ENCODE measurements at places on chromosomes 13 and 19.

DNA sequence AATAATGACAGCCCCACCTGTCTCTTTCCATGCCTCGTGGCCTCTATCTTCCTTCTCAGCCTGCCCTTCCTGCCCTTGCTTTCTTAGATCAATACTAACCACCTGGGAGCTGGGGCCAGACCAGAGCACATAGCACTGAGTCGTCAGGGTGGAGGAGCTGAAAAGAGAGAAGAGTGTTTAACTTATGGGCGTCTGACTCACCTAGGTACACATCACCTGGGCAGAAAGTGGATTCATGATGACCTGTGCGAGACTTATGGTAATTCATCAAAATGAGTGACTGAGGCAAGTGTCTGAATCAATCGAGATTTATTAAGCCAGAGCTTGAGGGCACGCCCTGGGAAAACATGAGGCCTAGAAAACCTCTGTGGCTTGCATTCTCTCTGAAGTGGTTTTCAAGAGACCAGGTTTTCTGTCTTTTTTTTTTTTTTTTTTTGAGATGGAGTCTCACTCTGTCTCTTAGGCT is 19.2 kb downstream of the CEACAM6 start:
- no peak for DNase-seq

GRCh38 chr13:27665333-27665732 is 43.6 kb downstream of the POLR1D start:
- no peak for DNase-seq

DNA sequence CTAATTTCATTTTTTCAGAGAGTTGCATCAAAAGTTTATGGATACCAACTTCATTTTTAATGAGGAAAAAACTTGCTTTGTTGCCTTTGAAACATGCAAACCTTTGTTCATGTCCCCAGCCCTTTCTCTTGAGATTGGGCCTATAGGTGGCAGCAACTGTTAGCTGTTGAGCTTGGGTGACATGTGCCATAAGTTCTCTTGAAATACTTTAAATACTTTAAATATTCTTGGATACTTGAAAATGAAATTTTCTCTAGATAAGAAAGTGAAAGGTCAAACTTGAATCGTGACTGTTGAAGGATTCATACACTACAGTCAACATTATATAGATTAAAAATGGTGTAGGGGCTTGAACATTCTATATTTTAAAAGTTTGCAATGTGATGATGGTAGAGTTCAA is 294.9 kb downstream of the NDFIP2 start:
- DNase-seq = no peak

- DNase-seq = no peak
These were observed 5.9 kb upstream of the ARGLU1 start for GRCh38 chr13:106573868-106574267.

DNA sequence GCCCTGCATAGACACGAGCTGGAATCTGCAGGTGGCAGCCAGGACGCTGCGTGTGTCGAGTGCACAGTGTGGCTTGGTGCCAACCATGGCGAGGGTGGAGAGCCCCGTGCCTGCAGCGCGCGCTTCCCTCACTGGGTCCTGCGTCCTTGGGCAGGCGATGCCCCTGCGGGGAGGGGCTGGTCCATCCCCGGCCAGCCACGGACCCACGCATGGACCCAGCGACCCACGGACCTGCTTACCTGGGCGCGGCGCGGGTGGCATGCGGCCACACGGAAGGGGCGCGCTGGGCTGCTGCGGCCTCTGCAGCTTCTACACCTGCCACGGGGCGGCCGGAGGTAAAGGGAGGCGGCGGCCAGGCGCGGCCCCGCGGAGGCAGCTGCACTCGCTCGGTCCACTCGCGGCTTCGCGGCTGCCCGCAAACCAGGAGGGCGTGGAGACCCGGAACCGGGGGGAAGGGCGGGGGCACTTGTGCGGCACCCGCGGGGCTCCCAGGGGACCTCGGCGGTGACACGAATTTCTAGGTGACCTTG is 569 bp upstream of the MCF2L start:
- peak; percentile 13 for DNase-seq

DNA sequence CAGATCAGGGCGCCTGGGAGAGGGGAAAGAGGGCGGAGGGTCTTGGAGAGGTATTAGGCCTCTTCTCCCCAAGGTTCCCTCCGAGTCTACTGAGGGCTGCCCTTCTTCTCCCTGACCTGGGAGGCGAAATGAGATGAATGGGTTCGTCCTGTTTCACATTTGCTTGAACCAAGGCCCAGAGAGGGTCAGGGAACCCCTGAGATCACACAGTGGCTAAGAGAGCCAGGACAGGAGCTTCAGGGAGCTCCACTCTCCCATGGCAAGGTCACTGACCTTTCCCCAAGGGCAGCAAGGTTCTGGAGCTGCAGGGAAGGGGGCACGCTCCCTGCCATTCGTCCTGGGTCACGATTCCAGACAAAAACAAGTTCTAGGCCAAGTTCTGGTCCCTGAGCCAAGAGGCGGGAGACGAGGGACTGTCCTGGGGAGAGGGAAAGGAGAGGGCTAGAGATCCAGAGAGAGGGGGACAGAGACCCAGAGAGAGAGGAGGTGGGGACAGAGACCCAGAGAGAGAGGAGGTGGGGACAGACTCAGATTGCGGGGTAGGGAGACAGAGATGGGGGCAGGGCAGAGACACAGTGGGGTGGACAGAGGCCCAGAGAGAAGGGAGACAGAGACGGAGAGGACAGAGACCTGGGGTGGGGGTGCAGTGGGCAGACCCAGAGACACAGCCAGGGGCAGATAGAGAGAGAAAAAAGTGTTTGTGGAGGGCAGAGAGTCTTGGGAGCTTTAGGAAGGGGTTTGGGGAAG is 541 bp downstream of the ASPDH start:
- no peak for DNase-seq

- no peak for DNase-seq
These were observed 33.1 kb downstream of the CAPN12 start for GRCh38 chr19:38710928-38711725.

DNA sequence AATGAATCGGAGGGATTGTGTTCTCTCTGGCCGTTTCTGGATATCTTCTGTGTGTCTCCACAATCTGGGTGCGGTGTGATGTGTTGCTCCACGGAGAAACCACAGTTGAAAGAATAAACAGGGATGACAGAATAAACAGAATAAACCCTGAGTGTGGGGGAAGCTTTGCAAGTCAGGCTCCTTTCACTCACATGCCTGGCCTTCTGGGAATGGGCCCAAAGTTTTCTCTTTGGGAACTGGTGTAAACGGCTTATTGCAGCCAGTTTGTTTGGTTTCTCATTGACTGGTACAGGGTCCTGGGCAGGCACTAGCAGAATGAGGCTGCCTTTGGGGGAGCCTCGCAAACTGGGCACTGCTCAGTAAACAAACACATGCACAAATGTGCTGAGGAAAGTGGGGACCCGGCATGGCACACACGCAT is 324.7 kb downstream of the DLEU7 start:
- no peak for DNase-seq

DNA sequence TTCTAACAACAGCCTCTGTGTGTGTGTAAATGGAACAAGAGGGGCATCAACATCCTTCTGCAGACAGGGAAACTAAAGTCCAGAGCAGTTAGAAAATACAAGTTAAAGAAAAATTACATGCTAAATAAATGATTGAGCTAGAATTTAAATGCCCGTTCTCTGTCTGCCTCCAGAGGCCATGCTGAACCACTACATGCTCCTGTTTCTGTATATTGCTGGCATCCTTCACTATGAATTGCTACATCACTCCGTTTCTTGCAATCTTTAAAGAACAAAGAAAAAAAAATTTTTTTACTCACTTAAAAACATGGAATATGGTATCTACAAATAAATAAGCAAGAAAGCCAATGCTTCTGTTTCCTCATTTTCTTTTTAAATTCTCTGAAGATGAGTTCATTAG is 47.9 kb downstream of the DCT start:
- DNase-seq = no peak

- DNase-seq = no peak
These were observed 6.8 kb upstream of the GTF2F2 start for GRCh38 chr13:45113233-45114224.

- no peak for DNase-seq
These were observed 140.6 kb downstream of the IRS2 start for GRCh38 chr13:109645831-109646230.

DNA sequence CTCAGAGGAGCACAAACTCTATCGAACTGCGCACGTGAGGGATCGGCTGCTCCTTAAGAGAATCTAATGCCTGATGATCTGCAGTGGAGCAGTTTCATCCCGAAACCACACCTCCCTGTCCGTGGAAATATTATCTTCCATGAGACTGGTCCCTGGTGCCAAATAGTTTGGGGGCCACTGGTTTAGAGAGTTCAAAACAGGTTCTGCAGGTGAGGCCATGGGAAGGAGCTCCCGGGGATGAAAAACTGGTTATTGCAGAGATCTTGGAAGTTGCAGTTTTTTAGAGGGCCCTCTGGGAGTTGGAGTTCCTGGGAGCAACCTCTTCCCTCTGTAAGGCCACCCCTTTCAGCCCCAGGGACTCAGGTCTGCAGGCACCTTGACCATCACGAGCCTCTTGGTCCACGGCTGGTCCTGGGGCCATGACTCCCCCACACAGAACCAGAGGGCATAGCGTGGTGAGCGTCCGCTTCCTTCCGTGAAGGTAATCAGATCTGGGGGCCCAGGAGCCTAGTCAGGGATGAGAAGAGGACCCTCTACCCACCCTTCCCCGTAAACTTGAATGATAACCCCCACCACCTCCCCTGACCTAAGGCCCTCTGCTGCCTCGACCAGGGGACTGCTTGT is 5.2 kb downstream of the IRF3 start:
- no peak for DNase-seq

GRCh38 chr19:35913589-35913988 is 5.5 kb upstream of the TYROBP start:
- DNase-seq = no peak

DNA sequence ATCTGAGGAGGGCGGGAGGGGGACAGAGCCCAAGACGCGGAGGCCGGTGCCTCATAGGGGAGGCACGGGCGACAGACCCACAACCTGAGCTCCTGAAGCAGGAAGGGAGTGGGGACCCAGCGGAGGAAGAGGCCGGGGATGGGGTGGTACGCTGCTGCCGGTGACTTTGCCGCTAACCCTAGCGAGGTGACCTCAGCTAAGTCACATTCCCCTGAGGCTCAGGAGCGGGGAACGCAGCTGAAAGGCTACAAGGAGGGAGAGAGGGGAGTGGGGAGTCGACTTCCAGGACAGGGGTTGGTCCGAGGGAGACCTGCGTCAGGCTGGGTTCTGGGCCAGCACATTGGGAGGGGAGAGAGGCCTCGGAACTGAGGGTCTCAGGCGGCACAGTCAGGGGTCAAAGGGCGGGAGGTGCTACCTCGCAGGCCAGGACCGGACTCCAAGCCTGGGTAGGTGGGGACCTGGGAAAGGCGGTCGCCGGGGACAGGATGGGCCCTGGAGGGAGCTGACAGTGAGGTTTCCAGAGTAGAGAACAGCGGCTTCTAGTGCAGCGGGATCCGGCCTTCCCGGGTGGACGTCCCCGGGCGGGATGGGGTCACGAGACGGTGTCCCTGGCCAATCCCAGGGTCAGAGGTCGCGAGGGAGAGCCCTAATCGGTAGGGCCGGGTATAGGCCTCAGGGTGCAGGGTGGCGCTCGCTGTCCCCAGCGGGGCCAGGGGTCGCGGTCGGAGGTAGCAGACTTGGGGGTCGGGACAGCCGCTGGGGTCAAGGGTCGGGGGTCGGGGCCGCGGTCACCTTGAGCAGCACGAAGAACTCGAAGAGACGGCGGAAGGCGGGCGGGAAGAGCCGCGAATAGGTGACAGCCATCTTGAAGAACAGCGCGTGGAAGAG is 699 bp downstream of the TMEM259 start:
- DNase-seq = no peak

DNA sequence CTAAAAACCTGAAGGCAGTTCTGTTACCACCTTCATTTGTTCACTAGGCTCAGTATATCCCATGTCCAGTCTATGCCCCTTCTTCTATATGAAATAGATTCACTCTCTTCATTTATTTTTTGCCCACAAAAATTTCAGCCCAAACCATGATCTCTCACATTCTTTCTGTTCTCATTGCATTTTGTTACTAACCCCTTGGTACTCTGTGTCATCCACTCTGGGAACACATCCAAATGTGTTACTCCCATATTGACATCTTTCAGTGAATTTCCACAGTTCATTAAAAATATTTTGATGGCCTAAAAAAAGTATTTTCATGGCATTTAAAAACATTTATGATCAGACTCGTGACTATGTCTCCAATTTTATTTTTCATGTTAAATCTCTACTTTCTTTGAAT is 378.9 kb downstream of the SLITRK1 start:
- no peak for DNase-seq

DNA sequence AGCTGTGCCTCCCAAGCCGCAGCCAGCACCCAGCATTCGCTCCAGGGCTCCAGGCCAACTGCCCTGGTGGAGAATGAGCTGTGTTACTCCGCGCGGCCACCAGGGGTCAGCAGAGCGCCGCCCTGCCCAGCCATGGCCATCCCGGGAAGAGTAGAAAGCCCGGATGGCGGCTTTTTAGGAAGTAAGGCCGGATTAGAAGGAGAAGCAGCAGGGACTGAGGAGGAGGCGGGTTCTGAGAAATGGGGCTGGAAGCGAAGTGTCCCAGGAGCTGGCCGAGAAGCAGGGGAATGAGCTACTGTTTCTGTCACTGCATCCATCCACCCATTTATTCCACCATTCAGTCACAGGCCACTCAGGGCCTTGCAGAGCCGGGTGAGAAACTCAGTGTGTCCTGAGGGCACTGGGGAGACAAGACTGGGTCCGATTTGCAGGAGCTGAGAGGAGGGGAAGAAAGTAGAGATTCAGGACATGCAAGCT is 6.6 kb upstream of the NPAS1 start:
- DNase-seq = peak; percentile 46

DNA sequence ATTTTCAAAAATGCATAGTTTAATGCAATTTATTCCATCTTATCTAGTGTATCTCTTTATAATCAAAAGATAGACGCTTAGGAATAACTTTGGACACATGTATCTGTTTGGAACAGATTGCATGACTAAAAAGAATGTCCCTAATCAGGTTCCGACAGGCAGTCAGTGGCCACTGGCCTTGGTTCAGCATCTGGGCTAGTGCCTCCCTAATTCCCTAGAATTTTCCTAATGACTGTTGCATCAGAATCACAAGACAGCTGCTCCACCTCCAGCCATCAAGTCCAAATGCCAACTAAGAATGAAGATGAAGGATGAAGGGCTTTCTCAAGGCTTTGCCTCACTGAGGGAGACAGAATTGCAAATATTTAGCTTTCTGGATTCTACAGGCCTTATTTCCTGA is 173.8 kb downstream of the EFNB2 start:
- no peak for DNase-seq

GRCh38 chr19:33872445-33873320 is 76.0 kb downstream of the KCTD15 start:
- DNase-seq = no peak

DNA sequence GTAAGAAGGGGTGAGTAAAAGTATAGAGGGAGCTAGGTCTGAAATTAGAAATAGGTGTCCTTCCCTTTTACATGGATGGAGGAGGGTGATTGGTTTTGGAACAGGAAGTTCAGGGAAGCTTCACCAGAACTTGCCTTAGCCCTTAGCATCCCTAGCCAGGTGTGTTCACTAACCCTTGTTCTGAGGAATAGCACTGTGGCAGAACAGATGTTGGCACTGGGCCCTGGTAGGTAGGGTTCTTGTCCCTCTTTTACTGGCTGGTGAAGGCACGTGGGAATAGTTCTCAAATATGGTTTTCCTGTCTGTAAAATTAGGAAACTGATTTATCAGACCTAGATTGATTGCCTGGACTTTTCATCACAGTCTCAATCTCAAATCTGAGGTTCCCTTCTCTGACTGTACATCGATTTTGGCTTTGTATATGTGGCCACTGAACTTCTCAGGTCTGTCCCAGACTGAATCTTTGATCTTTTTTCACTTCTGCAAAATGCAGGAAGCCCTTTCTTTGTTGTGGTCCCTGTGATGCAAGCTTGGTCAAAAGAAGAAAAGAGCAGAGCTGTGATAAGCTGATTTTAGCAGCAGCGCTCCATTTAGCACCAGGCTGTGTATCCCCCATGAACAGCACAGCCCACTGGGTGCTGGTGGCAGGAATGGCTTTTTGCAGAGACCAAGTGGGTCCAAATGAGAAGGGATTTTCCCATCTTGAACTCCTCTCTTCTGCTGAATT is 86.2 kb upstream of the HTR2A start:
- DNase-seq = no peak
